Cortex of kidney (tissue), 1 donor: ENCODE measurements at places on chromosomes 7 and 10.

DNA sequence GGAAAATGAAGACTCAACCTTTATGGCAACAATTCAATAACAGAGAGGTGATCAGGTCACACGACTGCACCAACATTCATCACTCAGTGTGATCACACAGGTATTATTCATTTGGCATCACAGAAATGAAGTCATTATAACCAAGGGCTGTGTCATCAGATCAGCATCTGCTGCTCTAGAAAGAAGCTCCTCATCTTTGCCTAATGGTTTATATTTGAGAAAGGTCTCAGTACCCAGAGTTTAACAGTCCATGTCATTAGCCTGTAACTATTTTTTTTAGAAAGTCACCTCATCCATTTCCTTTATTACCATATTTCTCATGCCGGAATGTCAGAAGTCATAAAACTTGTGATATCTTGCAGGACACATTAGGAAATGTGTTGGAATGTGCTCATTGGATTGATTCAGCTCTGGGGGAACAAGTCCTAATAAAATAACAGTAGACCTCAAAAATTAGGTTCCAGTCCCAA, 45.1 kb upstream of the PRKG1 start:
- no peak for DNase-seq

DNA sequence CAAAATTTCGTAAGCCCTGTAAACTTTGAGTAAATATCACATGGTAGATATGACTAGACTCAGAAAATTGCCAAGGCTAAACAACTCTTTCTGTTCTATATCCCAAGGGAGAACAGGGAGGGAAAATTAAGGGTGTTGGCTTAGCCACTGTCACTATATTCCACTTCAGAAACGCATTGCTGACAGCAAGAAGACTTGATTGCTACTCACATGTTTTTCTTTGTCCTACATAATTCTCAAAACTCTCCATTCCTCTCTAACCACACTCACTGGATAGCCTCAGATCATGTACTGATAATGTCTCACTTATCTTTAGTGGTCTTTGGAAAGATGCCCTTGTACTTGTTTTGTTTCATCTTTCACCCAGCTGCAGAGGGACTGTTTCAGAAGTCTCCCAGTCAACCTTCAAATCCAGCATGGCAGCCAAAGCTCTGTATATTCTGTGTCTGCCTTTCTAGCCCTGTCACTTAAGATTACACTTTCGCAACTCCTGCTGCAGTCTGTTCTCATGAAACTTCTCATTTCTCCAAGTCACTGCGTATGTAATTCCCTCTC, 582.4 kb upstream of the FZD8 start:
- DNase-seq = no peak

DNA sequence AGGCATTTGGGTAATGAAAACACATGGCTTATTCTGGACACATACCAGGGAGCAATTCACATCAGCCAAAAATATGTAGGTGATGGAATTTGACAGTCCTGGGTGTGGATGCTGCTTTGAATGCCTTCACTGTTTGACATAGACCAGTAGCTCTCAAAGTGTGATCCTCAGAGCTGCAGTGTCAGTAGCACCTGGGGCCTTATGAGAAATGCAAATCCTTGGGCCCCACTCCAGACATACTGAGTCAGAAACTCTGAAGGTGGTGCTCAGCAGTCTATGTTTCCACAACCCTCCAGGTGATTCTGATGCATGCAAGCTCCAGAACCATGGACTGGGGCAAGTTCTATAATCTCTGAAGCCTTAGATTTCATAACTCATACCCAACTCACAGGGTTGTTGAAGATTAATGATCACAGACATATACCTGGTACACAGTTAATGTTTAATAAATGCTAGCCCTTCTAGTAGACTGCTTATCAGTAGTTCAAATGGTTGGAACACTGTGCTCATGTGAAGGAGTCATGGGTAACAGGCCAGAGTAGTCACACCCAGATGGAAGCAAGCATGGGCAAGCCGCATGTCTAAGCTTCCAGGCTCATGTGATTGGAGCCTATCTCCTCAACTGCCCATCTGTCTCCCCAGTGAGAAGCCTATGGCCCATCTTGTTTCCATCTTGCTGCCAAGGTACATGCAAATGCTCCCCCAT, 715.7 kb downstream of the GRID1 start:
- no peak for DNase-seq

DNA sequence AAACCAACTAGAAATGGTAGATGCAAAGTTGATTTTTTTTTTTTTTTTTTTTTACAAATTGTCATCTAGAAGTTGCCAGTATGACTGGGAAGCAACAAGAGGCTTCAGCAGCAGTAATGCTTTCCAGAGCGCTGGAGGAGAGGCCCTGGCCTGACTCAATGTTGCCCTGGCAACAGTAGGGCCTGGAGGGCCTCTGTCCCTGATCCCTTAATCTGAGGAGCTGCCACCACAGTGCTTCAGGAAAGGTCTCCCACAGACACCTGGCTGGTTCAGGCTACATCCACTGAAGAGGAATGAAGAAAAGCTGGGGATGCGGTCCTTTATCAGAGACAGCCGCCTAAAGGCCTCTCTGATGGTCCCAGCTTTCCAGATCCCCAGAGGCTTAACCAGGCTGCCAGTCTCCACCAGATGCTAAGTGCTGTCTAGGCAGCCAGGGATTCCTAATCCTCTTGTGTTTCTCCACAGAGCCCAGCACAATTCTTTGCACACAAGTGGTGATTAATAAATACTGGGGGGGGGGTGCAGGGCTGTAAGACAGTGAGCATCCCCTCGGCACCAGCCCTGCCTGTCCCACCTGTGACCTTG, 33.7 kb downstream of the ZNF777 start:
- DNase-seq = no peak

GRCh38 chr10:132148261-132149251, 38.2 kb upstream of the DPYSL4 start:
- no peak for DNase-seq

- DNase-seq = no peak
Measured at GRCh38 chr7:139902436-139903102, 73.5 kb downstream of the TBXAS1 start.

DNA sequence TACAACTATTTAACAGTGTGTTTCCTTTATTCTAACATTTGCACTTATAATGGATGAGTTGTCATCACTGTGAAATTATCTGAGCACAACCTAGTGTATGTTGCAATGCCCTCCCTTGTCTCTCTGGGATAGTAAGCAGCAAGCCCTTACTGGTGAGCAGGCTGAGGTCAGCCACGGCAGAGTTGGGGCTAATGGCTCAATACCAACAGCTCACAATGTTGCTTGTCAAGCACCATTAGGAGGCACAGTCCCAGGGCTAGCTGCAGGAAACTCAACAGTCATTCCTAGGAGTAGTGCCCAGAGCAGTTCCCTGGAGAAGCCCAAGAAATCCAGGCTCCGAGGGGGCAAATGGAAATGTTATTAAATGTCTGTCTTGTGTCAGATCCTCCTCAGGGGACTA, 858.4 kb downstream of the GRID1 start:
- no peak for DNase-seq

DNA sequence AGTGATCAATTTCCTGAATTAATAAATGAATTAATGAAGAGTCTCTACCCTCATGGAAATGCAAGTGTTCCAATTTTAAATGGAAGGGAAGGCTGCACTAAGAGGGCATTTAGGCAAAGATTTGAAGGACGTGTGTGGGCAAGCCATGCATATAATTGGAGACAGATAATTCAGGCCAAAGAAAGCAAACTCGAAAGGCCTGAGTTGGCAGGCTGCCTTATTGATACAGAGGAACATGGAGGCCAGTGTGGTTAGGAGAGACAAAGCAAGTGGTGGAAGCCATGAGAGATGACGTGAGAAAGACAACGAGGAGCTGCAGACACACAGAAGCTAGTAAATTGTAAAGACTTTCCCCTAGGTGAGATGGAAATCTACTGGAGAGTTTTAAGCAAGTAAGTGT, 15.4 kb upstream of the PCLO start:
- no peak for DNase-seq

DNA sequence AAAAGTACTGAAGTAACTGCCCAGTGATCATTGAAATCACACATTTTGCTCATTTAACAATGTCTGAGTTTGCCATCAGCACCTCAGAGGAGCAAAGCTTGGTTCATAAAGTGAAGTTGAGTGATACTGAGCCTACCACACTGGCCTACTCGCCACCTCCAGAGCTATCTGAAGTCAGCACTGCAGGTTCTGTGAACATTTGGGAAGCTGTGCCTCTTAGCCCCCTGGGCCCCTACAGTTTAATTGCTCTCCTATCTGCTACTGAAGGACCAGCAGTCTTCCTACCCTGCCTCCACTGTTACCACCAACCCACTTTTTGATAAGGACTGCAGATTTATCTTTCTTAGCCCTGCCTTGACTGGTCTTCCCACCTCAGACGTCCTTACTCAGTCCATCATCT, 2.0 kb upstream of the SEMA4G start:
- no peak for DNase-seq

DNA sequence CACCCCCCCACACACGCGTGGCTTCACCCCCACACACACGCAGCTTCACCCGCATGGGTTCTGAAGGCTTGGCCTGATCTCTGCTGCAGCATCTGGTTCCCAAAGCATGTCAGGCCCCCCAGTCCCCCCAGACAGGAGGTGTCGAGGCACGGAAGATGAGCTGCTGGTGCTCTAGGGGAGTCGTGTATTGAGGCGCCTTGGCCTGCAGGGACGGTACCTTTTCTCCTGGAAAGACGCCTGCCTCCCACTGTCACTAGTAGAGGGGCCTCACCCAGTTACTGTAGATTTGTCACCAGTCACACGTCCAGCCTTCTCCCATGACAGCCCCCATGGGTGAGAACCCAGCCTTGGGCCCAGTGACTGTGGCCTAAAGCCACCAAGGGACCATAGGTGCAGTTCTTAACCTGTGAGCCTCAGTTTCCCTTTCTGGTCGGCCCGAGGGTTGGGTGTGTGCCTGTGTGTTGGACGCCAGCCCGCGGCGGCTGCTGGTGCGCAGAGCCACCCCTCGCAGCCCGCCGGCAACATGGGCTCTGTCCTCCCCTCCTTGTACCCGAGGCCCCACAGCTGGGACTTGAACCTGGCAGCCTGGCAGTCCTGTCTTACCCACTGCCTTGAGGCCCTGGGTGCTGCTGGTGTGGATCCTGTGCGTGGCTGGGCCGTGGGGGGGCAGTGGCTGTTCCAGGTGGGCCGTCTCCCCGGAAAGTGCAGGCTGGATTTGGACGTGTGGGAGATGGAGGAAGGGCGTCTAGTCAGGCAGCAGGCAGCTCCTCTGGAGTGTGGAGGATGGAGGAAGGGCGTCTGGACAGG, 81.7 kb downstream of the NKX6-2 start:
- no peak for DNase-seq

DNA sequence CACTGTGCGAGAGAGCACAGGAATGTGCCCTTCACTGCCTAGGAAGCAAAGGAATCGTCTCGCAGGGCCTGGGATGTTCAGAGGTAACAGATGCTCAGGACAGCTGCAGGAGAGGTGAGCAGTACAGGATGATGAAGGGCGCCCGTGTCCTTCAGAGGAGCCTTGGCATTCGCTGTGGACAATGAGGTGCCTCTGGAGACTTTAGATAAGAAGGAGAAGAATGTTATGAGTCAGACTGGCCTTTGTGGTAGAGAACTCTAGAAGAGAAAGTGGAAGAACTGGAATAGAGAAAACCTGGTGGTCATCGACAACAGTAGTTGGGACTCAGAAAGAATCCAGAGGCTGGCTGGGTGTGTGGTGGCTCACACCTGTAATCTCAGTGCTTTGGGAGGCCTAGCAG, 64.4 kb upstream of the LEP start:
- DNase-seq = no peak

DNA sequence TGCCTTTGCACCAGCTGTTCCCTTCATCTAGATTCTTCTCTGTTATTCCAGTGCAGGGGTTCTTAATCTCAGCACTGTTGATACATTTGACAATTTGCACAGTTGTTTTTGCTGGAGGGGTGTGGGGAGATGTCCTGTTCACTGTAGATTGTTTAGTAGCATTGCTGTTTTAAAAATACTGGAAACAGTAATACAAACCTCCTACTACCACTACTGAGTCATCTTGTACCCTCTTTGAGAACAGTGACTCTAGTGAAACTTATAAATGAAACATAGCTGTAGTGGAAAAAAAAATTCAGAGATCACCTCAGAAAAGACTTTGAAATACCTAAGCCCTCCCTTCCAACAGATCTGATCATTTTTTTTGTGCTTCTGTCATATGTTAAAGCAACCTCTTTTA, 154.8 kb upstream of the TMEM196 start:
- no peak for DNase-seq

DNA sequence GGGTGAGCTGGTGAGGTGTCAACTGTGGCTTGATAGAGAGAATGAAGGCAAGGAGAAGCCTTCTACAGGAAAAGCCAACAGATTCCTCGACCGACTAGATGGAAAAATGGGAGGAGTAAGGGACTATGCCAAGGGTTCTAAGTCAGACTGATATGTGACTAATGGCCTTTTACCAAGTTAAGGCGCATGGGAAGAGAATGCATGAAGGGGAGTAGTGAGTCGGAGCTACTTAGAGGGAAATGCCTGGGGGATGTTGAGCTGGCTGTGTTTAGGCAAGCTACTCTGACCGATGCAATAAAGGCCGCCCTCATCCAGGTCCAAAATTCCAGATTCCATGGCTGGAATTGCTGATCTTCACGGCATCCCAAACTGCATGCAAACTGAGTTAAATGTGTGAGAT, 48.2 kb downstream of the APBB1IP start:
- no peak for DNase-seq

DNA sequence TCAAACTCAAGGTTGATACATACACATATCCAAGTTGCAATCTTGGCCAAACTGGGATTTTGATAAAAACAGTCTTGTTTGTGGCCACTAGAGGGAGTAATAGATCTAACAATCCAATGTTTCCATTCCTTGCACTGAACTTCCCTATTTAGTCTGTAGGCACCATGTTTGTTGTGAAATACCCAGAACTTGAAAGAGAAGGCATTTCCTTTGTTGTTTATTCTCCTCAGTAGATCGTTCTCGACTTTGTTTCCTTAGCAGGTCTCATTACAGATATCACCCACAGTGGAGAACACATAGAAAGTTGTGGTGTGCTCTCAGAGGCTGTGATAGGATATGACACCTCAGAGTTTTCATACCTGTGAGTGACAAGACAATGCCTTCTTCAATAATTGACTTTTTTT, 70.3 kb upstream of the MXI1 start:
- no peak for DNase-seq

- DNase-seq = no peak
Measured at GRCh38 chr10:49539320-49539885, 482 bp upstream of the ERCC6 start.

DNA sequence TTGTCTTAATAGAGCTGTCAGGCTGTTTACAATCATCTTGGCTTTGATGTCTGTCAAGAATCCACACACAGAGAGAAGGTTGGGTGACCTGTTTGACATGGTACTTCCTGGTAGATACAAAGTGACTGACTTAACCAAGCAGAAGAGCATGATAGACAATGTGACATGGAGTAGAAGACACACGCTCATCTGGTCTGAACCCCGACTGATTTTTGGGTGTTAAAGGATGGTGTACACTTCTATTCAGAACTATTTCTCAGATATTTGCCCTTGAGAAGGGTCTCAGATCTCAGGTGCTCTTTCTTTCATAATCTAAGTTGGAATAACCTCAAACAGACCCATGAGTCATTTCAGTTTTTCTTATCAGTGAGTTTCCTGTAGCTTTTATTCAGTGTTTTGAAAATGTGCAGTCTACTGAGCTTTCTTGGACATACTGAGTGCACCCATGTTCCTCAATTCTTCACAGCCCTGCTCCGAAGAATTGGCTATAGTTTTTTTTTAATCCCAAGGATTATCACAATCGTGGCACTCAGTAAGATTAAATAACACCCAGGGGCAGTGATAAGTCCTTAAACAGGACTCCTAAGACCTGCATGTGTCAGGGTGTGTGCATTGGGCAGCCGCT, 46.4 kb upstream of the NXPH1 start:
- DNase-seq = no peak

GRCh38 chr7:24039991-24040624, 243.9 kb upstream of the NPY start:
- no peak for DNase-seq
